Large intestine (tissue), 12 donors: ENCODE measurements at places on chromosomes 2 and 18. TPM values are rescaled to one million over a fixed set of nuclear protein-coding genes. Genes with fewer than 3 reads are reported as not detected.
A peak's percentile ranks its signal among the peaks of the same experiment; 100 is the strongest.

DNA sequence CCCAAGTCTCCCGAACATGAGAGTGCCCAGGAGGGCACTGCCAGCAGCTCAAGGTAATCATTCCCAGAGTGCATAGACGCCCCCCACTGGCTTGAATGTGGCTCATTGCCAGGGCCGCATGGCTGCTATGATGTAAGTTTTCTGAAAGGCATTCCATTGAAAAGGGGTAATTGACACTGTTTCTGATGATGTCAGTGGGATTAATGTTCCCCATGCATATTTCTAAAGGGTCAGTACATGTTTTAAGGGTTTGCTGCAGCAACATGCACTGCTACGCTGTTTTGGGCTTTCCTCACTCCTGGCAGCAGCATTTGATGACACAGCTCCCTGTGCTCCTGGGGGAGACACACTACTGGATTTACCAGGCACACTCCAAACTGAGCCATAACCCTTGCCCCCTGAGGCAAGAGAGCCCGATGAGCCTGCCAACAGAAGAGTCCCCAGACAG, 36.7 kb downstream of the KIAA2012 start:
- no peak for DNase-seq

DNA sequence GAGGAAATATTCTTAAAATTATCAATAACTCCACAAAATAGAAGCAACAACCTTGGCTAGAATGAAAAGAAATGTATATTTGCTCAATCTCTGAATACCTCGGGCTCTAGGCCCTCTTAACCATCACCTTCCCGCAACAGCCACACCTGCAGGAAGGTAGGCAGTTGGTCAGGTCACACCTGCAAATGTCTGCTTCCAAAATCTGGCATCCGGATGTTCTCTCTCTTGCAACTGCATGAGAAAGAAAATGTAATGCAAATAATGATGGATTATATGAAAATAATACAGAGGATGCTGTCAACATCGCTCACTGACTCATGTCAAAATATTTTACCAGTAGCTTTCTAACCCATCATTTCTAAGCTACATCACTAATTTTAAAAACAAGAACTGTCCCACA, 148.3 kb downstream of the SATB2 start:
- DNase-seq = no peak

Gene BCL2
- 8.8 TPM for polyA plus RNA-seq

DNA sequence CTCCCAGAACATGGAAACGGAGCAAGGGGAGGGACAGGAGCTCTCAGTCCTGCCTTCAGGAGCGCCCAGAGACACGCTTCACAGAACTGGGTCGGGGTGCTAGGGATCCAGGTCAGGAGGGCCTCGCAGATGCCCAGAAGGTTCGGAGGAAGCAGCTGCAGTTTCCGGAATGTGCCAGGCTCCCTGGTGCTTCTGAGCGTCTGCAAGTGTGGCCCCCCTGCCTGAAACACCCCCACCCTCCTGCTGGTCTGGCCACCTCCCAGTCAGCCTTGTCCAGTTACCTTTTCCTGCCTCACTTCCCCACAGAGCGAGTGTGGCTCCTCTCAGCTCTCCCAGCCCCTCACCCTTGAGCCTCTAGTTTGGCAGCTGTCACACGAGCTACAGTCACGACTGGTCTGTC, 88.3 kb upstream of the TAF1B start:
- DNase-seq = no peak

DNA sequence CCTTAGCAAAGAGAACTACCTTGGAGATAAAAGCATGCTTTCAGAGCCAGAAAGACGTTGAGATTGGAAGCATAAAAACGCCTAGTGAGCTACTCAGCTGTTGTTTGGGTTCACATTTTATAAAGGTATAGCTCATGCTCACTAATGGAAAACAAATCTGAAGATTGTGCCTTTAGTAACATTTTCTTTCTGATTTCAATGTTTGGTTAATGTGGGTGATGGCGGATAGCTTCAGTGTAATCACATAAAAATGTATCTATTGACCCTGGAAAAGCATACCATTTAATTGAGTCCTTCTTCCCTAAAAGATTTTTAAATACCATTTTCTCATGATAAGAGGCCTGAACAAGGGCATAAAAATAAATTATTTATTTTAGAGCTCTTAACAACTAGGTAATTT, 73.4 kb downstream of the DTNA start:
- DNase-seq = peak; percentile 13

DNA sequence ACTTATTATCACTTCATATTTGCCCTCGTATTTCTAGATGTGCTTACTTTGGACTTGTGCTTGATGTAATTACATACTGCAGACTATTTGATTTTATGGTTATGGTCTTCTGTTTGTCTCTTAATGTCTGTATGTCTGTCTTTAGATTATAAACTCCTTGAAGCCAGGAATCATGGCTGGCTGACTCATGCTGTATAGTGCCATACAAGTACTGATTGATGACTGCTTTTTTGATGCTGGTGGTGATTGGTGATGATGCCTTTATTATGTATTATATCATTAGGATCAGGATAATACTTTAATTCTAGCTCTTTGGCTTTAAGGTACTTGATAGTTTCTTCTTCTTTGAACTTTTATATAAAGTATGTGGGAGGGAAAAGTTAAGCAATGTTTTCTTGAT, 17.3 kb downstream of the SMCHD1 start:
- no peak for DNase-seq

DNA sequence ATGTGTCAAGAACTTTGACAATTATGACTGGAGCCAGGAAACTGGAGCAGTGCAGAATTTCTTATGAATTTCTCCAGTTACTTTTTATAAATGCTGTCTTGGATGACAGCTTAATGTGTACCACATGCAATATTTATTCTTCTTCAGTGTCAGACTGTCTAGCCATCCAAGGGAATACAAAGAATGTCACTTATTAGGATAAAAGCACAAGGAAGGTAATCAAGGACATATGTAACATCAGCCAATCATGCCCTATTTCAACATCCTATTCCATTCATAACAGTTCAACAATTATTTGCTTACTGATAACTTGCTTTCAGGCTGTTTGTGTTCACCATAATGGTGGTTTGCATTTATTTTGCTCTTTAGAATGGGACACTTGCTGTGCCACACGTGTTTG, 139.8 kb downstream of the OLA1 start:
- no peak for DNase-seq

DNA sequence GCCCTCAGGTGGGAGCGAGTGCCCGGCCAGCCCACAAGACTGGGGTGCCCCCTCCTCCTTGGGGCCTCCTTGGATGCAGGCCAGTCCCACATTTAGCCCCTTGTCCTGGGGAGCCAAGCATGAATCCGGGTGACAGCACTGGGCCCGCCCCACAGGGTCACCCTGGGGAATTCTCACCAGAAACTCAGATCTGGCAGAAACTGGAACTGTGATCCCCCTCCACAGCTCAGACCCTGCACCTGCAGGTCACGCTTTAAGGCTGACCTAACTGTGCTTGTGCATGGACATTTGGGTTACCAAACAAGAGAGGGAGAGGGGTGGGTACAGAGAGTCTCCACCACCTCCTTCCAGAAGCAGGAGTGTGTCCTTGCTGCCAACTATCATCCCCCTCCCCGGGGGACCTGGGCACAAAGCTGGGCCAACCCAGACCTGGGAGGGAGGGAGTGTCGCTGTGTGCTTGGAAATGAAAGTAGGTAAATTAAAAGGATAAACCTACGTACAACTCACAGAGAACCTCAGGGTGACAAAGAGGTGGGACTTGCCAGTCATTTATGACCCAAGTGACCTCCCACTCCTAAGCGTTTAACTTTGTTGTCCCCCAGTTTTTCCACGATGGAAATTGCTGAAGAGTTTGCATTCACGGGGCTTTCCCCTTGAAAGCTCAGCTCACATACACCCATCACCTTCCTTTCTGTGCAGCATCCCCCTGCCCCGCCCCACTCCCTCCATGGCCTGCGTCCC, 9.1 kb downstream of the ITM2C start:
- no peak for DNase-seq

DNA sequence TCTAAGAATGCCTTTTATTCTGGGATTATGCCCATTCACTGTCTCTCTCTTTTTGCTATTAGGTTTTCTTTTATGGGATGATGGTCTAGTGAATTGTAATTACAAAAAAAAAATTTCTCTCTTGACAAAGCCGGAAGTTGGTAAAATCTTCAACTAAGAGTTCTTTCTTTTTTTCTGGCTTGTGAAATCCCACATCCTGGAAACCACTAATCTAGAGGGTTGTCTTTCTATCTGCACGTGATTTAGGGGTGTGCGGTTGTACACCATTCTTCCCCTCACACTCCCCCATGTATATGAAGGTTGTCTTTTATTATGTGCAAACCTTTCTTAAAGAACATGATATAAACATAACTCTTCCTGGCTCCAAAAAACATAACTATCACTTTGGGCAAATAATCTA, 52.0 kb downstream of the GATA6 start:
- no peak for DNase-seq

- DNase-seq = no peak
These were observed 299.4 kb downstream of the AGAP1 start for GRCh38 chr2:235793163-235793752.

GRCh38 chr2:238720232-238720672, 127.6 kb upstream of the TWIST2 start:
- DNase-seq = no peak

Gene PSMA8
- polyA plus RNA-seq = 0.04 TPM

- no peak for DNase-seq
These were observed 336.2 kb downstream of the ZEB2 start for GRCh38 chr2:144183727-144184126.

Gene NR4A2
- 3.4 TPM for polyA plus RNA-seq

- DNase-seq = no peak
These were observed 99.6 kb upstream of the RIOK3 start for GRCh38 chr18:23353459-23353858.
